ENCODE measurements at places on chromosomes 6 and 20.

DNA sequence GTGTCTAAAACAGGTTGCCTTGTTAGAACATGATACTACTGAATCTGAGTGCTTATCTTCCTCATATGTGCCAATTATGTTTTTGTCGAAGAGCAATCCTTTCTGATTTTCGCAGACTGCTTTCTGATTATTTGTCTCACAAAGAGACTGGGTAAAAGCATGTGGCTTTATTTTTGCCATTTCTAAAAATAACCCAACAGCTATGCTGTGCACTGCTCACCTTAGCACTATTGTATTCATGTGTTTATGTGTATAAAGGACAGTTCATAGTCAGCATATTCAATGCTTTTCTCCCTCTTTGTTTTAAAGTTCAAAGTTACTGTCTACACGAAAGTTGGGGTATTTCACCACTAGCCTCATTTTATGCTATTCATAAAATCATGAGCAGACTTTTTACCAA, 127.0 kb downstream of the SGK1 start:
- DNase-seq = no peak

DNA sequence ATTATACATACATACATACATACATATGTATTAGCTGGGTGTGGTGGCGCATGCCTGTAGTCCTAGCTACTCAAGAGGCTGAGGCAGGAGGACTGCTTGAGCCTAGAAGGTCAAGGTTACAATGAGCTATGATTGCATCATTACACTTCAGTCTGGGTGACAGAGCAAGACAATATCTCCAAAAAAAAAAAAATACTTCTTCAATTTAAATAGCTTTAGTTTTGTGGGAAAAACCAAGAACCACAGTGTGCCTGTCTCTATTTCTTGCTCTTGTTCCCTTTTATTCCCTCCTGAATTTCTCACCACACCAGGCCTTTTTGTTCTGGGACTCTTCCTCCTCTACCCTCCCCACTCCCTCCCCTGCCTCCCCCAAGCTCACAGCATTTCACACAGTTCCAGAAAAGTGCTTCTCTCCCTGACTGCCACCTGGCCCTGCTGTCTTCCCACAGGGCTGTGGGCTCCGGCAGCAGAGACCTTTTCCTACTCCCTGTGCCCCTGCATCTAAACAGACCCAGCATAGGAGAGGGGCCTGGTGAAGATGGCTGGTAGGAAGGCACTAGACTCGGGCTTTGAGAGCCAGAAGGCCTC, 1.3 kb downstream of the C20orf203 start:
- peak; percentile 79 for DNase-seq

GRCh38 chr6:89944181-89944755, 50.0 kb downstream of the GJA10 start:
- DNase-seq = no peak

GRCh38 chr6:54987633-54988290, 141.2 kb downstream of the FAM83B start:
- DNase-seq = no peak

DNA sequence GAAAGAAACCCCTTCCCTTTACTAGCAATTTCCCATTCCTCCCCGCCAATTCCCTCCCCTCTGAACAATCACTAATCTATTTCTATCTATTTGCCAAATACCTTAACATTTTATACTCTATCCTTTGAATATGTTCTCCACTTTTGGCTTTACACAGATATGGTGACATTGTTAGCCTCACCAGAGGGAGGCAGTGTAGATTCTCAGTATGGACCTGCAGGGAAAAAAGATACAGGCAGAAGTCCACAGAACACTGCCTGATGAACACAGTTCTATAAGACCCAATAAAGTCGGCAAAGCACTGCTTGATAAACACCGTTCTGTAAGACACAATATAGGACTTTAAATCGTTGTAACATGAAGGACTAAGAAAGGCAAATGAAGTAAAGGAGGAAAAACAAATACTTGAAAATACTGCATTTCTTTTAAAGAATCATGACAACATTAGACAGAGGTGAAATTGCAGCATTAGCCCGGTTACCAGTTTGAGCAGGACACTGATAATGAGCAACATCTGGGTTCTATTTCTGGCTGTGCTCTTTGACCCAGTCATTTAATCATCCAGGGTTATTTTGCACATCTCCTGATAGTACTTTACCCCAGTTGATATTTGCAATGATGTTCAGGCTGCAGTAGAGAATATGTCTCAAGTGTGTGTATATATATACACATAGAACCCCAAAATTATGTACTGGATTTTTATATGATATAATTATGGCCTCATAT, 296.8 kb downstream of the UTRN start:
- peak; percentile 44 for DNase-seq
